ENCODE measurements at places on chromosomes 12 and 14.

GRCh38 chr12:106753526-106753925 lies 21.0 kb upstream of the RIC8B start:
- no peak overlapping the region for H3K4me3 ChIP-seq
- H3K4me1 ChIP-seq: no peaks in the 10 kb centered on the region
- no peak for DNase-seq
- H3K27me3 ChIP-seq: no peaks in the 10 kb centered on the region
- no peaks in the 10 kb centered on the region for H3K36me3 ChIP-seq

- H3K36me3 ChIP-seq: no peaks in the 10 kb centered on the region
- H3K4me1 ChIP-seq: peaks cover 3% of the 10 kb centered on the region
- DNase-seq: no peak
- no peaks in the 10 kb centered on the region for H3K27me3 ChIP-seq
Measured at GRCh38 chr12:17035372-17035771, 429.4 kb upstream of the LMO3 start.

DNA sequence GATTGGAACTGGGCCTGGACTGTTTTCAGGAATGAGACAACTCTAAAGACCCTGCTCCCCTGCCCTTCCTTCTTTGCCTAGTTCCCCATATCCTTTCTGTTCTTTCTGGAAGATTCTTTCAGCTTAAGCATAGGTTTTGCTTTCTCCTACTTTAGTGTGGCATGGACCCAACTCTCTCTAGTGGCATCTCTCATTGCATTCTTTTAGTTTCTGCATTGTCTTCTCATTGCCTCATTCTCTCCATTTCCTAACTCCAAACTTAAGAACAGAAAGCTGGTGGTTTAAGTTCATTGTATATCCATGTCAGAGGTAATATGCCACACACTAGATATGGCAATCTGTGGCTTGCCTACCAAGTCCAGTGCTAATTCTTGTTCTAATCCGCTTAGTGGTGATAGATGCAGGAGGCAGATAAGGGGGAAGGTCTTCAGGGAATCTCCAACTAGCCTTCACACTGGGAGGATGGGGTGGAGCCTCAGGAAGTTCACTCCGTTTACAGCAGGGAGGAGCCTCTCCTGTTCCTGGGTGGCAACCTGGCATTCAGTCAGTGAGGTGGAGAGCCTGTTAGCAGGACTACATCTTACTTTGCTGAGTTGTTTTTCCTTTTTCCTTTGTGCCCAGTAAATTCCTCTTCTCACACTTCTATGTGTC lies 165.1 kb upstream of the LMNTD1 start:
- H3K36me3 ChIP-seq: no peaks in the 10 kb centered on the region
- H3K4me3 ChIP-seq: no peak overlapping the region
- H3K4me1 ChIP-seq: peaks cover 3% of the 10 kb centered on the region
- H3K27ac ChIP-seq: no peak overlapping the region
- peaks cover 3% of the 10 kb centered on the region for H3K27me3 ChIP-seq

GRCh38 chr14:23469127-23469905 lies at the start of gene NGDN:
Gene NGDN (plus strand): TSS chr14:23469703. CDS start chr14:23469716, 13 bp downstream.
- no peak within 1 kb of the TSS for H3K27ac ChIP-seq
- H3K4me1 ChIP-seq: peaks cover 12% of the 10 kb centered on the region
- H3K4me3 ChIP-seq: no peak within 1 kb of the TSS
- H3K36me3 ChIP-seq: peaks cover 6% of the 10 kb centered on the region
